ENCODE measurements at places on chromosomes 1 and 21.

DNA sequence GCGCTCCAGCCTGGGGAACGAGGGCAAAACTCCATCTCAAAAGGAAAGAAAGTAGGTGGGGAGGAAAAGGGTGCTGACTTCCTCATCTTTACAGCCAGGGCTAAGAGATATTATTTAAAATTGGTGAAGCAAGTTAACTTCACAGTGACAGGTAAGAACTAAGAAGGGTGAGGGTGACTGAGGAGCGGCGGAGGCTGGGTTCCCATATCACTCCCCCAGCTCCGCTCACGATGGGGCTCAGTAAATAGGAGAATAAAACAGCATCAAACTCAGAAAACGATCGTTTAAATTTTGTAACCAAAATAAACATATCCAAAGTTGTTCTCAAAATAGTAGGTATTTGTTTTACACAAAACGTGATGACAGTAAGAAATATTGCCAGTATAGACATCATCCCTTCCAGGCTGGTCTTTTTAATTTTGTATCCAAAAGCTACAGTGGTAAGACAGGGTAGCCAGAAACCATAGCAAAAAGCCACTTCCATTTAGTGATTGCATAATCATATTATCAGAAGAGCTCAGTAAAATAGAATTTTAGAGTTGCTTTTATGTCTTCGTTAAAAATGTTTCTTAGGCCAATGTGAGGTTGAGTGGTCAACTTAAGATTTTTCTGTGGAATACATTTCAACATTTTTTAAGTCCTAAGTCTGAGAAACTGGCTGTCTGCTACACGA lies 26.2 kb upstream of the ADARB1 start:
- no peak for DNase-seq

GRCh38 chr1:29889776-29890175 lies 653.5 kb downstream of the PTPRU start:
- no peak for DNase-seq

GRCh38 chr1:162498496-162498810 lies 835 bp downstream of the UHMK1 start:
- no peak for DNase-seq

DNA sequence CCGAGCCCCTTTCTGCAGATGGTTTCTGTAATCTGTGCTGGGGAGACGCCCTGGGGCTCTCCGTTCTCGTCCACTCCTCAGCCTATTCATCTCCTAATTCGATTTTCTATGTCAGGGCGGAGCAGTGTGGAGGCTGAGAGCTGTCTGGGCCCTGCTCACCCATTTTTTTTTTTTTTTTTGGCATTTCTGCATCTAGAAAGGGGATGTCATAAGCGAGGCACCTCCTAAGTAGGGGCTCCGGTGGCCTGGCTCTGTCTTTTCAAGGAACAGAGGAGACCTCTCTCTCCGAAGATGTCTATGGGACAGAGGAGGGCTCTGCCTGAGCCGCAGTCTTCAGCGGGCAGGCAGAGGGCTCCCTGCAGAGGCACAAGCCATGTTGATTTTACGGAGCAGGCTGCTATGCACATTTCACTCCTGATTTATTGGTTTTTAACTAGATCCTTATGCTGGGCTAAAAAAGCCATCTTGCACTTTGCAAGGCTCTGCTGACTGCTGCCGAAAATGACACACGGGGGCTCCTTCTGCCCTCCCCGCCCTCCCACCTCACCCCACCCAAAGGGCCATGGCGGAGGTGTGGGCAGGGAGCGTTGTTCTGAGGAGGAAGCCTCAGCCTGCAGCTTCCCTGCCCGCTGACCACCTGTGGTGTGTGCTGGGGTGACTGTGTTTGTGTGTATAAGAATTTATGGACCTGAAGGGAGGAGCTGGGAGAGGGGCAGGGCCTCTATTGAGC lies 71.0 kb downstream of the FOXD2 start:
- no peak for DNase-seq

DNA sequence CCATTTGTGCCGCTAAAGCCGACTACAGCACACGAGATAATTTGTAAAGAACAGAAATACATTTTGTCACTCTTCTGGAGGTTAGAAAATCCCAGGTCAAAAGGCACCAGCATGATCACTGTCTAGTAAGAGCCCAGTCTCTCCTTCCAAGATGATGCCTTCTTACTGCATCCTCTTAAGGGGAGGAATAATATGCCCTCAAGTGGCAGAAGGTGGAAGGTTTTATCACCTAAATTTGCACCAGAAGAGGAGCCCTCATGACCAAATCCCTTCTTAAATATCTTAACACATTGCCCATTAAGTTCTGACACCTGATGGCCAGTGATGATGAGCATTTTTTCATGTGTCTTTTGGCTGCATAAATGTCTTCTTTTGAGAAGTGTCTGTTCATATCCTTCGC lies 326.7 kb upstream of the RGS18 start:
- DNase-seq, result no peak

- DNase-seq, result no peak
Observed at GRCh38 chr1:244705261-244706234, 52.6 kb downstream of the DESI2 start.

DNA sequence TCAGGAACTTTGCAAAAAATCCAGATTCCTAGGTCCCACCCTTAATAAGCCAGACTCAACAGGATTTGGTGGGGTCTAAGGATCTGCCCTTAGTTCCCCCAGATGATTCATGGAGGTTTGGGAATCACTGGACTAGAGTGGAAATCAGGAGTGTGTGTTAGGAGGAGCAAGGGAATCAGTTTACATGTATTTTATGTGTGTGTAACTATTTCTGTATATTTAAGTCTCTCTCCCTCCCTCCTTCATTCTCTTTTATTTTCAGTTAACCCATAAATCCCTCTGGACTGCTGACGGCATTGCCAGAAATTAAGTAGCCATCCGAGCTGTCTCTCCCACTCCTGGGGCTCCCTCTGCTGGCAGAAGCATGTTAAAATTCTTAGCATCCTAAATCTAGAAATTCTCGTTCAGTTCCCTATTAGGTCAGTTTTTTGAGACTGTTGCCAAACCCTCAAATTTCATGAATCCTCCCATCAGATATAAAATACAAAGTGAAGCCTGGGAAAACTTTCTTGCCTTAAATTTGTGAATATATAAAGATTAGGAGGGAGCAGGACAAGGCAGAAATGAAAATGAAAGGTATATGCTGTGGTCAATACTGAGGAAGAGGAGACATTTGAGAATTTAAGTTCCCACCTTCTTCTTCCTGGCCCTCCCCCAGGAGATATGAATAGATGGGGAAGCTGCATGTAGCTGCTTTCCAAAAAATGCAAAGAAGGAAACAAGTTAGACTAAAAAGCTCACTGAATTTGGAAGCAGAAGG lies 11.7 kb upstream of the HSD11B1 start:
- DNase-seq, result peak; percentile 54

DNA sequence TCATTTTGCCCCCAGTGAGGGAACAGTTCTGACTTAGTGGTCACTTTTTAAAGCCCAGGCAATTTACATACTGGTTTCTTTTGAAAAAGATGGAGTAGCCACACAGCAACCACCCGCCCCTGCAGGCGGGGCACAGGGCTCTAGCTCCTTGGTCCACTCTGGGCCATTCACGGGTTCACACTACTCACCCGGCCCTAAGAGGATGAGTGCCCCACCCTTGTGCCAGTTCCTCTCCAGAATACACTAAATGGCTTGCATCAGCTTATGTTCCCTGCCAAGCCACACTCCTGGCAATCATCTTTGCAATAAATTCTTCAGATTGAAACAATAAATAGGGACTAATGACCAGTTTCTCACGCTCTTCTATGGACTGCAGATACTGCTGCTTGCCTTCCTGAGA lies 15.7 kb upstream of the ATP13A2 start:
- DNase-seq, result no peak

- peak; percentile 9 for DNase-seq
Observed at GRCh38 chr21:45989355-45990048, 7.9 kb downstream of the COL6A1 start.

GRCh38 chr1:162019006-162019405 lies 4.7 kb downstream of the OLFML2B start:
- DNase-seq, result no peak

DNA sequence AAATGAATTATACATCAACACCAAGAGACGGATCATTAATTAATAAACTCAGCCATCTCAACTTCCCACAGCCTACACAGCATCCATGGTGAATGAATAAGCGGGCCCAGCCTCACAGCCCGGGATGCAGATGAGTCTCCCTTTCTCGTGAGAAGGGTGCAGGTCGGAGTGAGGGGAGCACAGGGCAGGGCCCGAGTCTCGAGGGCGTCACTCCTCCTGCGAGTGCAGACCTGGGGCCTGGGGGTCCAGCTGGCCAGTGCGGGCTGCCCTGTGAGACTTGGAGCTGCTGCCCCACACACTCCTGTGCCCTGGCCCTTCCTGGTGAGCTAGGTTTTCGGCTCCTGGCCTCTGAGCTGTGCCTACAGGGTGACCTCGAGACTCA lies 74.7 kb downstream of the AJAP1 start:
- DNase-seq, result no peak

DNA sequence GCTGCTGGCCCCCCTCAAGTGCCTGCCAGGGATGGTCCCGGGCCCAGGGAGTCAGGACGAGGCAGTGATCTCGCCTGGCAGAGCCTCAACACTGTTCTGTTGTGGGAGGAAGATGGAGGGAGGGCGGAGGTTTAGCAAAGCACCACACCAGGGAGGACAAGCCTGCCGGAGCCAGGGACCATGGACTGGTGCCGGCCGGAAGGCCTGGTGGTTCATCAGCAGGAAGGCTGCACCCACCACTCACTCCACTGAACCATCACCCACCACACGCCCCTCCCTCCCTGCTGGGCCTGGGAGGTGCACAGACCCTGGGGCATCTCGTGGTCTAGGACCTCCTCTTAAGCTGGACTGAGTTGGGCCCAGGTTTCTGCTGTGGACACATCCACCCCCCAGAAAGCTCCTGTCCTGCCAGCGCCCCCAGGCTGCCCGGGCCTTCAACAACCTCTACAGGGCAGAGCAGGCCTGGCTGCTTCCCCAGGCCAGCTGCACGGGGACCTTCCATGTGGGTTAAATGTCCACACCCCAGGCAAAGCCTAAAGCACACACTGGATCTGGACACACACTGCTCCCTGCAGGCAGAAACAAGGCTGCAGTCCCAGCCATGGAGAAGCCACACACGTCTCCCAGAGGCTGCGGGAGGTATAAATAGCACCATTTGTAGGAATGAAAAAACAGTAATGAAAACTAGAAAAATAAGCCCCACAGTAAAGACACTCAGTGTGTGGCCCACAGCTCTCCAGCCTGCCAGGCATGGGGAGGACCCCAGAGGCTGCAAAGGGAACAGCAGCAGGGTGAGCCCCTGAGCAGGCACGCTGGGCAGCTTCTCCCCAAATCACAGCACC lies 10.4 kb upstream of the TMEM240 start:
- no peak for DNase-seq

DNA sequence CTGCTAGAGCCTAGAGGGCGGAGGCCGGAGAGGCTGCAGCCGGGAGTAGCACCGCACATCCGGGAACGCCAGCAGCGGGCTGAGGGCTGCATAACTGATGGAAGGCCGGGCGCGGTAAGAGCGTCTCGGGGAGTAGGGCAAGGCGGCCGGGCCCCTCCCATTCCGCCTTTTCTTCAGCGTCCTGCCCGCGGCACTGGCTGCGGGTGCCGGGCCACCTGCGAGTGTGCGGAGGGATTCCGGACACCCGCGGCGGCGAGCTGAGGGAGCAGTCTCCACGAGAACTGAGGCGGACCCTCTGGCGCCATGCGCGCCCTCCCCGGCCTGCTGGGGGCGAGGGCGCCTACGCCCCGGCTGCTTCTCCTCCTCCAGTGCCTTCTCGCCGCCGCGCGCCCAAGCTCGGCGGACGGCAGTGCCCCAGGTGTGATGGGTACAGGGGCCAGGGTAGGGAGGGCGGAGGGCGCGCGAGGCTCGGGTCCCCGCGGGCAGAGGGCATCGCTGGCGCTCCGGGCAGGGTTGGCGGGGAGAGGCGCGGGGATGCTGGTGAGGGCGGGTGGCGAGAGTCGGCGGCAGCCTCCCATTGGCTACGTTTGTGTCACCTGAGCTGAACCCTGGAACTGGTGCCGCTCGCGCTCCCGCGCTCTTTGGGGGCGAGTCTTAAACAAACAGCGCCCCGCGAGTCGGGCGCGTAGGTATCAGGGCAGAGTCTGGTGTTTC lies 334.4 kb downstream of the SRGAP2C start:
- DNase-seq, result peak; percentile 83

DNA sequence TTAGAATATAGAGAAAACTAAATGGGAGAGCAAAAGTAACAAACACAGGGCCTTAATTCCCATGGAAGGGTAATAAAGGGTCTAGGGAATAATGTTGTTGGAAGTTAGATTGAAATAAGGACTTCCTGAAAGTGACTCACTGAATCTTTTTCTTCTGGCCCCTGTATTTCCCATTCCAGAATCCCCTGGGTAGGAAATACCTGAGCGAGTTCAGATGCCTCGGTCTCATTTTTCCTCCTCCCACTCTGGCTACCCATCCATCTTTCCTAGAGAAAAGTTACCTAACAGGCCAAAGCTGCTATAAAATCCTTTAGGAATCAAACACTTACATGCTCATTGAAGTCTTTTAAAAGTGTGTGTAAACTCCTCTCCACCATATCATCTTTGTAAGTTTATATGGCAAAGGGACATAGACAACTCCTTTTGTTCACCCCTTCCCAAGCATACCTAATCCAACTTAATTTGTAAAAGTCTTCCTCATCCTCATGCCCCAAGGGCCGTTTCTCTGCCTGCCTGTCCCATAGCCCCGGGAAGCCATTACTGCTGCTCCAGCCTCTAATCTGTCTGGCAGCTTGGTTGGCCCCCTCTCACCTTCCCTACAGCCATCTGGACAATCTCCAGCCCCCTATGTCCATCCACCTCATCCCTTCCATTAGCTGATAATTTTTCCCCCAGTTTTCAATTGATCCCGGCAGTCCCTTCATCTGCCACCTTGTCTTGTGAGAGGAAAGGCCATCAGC lies 3.3 kb upstream of the MEF2D start:
- DNase-seq, result no peak

GRCh38 chr1:36571106-36571505 lies 88.4 kb upstream of the CSF3R start:
- no peak for DNase-seq

GRCh38 chr1:62725255-62725654 lies 37.1 kb upstream of the DOCK7 start:
- DNase-seq, result no peak

DNA sequence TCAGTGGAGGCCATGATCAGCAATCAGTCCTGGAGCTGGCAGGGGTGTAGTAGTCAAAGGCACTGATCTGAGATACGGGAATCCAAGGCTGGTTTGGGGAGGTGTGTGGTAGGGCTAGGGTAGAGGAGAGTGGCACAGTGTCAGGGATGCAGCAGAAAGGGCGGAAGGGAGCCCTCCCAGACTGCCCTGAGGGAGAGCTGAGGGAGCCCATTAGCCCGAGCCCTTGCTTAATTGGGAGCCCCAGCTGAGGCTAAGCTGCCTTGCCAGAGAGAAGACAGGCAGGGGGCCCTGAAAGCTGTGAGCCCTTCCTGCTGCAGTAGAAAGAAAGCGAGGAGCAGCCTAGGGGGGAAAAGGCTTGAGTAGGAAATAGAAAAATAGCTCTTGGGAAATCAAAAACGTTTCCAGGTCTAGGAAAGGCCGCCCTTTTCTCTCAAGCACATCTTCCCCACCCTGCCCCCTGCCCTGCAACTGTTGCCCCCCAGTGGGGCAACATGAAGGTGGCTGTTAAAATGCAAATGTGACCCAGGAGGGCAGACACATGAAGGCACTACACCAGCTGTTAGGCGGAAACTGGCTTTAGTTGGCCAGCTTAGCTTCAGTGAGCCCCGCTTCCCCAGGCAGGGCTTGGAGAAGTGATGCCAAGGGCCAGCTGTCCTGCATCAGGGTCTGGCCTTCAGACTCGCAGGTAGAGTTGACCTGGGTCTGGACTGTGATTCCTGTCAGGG lies 106.2 kb downstream of the UCK2 start:
- DNase-seq, result no peak

- no peak for DNase-seq
Observed at GRCh38 chr1:205424901-205425600, 3.2 kb upstream of the LEMD1 start.
